ENCODE measurements at places on chromosomes 3 and 15.

- no peak for DNase-seq
Measured at GRCh38 chr3:189572249-189572648, 58.9 kb upstream of the TP63 start.

DNA sequence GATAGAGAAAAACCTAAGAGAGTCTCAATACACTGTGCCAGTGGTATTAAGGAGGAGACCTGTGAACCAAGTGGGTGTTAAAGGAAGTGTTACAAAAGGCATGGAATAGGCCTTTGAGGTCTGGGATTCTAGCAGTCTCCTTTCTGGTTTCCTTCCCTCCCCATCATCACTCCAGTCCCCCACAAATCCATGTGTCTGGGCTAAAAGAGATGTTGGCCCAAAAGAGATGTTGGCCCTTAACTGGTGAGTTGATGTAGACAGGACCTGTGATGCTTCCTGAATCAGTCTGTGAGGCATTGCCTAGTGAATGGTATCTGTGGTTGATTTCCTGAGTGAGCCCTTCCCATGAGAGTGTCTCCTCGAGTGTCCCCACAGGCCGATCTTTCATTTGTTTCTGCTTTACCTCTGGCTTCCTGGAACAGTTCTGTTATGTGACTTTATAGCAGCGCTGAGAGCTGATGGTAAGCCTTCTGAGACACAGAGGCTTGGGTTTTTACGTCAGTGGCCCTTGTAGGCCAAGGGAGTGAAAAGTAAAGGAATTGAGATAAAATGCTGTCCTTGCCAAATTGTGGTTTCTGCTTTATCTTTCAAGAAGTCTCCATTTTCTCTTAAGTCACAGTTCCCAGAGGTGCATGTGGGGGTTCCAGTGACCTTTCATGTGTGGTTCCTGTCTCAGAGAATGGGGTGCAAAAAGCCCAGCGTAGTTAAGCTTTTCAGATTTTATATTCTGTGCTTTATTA lies 87.8 kb downstream of the KLHL25 start:
- DNase-seq: no peak

DNA sequence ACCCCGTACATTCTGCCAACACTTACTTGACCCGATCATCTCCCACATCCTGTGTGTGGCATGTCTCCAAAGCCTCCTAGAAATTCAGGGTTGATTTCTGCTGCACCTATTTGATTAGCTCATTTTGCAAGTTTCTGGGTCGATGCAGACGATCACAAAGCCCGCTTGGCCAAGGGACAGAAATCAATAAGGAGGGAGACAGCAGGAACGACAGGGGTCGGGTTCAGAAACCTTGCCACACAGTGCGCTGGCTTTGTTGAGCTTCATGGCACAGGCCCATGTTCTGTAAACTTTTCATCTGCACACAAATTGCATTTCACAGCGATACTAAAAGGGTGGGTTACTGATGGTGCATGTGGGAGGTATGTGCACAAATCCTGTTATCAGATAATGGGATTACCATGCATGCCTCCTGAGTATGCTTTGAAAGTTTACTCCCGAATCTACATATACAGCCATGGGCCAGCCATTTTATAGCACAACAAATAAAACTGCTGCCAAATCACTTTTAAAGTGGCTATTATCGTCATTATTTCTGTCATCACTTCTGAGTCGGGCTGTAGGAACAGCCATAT lies 95.9 kb upstream of the ATP11B start:
- no peak for DNase-seq

GRCh38 chr3:160661660-160662059 lies 15.3 kb upstream of the ARL14 start:
- DNase-seq: no peak

DNA sequence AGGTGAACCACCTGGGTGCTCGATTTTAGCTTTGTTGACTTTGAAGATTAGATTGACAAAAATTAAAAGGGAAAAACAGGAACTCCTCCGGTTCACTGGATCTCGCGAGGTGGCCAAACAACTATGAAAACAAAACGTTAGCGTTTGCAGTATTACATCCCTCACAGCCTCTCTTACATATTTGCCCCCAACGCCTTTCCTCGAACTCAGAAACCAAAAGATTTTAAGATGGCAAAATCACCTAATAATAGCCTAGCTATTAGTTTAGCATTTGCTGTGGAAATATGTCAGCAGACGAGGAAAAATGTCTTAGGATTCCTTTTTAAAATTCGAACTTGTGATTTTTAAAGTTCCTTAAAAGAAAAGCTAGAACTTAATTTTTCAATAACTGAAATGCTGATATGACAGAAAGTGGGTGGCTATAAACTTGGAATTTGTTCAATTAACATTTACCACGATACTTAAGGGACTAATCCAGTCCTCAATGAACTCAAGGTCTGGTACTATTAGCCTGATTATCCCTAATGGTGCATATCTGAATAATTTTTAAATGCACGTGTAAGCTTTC lies 491 bp upstream of the SENP7 start:
- DNase-seq: no peak

DNA sequence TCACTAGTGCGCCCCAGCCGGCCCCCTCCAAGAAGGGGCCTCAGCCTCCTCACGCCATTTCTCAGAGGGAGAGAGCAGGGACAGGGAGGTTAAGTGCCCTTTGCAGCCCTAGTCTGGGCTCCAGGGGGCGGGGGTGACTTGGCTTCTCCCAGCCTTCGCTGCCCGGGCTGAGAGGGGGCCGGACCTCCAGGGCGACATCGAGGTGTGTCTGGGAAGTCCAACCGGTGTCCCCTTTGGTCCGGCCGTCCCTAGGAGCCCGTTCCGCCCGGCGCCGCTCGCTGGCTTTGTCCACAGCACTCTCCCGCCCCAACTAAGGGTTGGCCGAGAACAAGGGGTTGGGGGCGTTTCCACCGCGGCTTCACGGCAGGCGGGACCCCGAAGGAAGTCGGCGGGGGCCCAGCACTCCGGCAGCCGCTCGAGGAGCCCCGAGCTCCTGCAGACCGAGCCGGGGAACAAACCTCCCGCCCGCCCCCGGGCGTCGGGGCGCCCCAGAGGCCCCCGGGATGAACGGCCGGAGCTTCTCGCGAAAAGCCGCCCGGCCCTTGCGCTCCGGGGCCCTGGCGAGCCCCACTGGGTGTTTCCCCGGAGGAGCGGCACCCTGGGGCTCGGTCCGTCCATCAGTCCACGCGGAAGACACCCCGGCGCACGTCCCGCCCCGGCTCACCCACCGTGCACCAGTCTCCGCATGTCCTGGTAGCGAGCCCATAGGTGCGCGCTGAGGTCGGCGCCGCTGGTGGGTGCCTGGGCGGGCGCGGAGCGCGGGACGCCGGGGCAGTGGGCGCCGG lies 627 bp downstream of the NT5DC2 start:
- no peak for DNase-seq

DNA sequence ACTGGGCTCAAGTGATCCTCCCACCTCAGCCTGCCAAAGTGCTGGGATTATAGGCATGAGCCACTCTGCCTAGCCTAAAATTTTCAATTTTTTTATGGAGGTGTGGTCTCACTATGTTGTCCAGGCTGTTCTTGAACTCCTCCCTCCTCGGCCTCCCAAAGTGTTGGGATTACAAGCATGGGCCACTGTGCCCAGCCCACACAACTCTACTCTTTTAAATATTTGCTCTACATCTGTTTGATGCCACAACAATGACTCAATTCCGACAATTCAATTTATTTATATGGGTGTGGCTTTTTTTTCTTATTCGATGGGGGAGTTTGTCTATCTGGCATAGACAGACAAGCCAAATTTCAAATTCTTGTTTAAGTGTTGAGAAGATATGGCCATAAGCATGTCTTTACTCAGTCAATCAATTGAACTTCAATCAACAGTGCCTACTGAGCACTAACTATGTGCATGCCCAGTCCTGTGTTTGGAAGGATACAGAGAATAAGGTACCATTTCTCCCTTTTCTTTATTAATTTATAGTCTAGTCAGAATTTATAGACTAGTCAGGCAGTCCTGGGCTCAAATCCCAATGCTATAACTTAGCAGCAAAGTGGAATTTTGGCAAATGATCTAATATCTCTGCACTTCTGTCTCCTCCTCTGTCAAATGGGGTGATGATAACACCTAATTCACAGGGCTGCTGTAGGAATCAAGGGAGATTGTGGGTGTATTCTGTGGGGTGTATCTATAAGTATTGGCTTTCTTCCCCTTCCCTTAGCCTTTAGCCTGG lies 54.6 kb upstream of the PIAS1 start:
- no peak for DNase-seq

GRCh38 chr3:133958071-133958805 lies 62.6 kb upstream of the RAB6B start:
- no peak for DNase-seq

- no peak for DNase-seq
Measured at GRCh38 chr15:100614336-100614735, 11.9 kb downstream of the ASB7 start.

GRCh38 chr3:50320853-50321335 lies 1.7 kb downstream of the HYAL2 start:
- DNase-seq: peak; percentile 88

GRCh38 chr15:51856714-51857380 lies 27.4 kb downstream of the TMOD3 start:
- no peak for DNase-seq

DNA sequence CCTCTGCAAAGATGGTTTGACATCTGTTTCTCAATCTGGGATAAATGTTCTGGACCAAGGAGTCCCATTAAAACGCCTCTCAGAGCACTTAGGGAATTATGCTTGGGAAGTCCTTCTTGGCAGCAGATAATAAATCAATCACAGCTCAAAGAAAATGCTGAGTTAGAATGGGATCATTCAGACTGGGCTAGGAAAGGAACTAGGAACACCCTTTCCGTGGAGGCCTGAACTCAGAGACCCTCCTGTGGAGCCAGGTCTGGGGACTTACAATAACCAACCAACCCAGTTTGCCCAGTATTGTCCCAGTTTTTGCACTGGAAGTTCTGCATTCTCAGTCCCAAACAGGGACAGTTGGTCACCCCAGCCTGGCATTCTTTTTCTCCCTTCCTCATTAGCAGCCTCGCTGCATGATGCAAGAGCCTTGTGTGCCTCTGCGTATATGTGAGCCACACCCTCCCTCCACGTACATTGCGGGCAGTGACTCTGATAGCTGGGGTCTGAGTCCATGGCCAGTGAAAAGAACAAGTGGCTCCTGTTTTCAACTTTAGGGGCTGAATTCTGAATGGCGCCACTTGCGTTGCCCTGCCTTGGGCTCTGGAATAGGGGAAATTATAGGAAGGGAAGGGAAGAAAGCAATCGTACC lies 88.7 kb downstream of the SEMA5B start:
- no peak for DNase-seq

DNA sequence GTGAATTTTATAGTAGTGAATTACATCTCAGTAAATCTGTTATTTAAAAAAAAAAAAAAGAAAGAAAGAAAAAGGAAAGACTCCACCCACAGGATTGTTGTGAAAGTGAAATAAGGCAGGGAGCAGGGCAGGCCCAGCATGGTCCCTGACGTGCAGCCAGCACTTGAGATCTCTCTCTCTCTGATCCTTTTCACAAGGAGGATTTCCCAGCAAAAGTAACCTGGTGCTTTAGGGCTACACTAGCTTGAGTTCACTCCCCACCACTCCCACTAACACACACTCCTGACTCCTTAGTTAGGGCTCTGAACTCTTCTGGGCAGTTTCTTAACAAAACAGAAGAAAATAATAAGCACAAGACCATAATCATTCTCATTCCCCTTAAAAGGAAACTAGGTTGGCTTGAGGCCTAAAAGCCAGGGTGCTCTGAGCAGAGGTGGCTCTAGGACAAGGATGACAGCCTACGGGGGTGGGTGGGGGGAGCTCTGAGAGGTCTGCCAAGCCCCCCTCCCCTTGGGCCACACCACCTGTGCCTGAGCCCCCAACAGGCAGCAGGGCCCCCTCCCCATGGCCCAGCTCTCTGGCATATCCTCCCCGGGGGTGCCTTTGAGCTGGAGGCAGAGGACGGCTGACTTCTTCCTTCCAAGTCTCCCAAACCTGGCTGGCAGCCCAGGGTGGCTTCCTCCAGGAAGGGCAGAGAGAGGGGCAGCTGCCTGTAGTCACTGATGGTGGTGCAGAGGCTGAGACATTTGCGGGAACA lies 856 bp downstream of the TMEM40 start:
- no peak for DNase-seq

GRCh38 chr3:5520237-5520636 lies 332.7 kb downstream of the EDEM1 start:
- DNase-seq: no peak

GRCh38 chr3:13047296-13048165 lies 25.7 kb downstream of the IQSEC1 start:
- DNase-seq: no peak

DNA sequence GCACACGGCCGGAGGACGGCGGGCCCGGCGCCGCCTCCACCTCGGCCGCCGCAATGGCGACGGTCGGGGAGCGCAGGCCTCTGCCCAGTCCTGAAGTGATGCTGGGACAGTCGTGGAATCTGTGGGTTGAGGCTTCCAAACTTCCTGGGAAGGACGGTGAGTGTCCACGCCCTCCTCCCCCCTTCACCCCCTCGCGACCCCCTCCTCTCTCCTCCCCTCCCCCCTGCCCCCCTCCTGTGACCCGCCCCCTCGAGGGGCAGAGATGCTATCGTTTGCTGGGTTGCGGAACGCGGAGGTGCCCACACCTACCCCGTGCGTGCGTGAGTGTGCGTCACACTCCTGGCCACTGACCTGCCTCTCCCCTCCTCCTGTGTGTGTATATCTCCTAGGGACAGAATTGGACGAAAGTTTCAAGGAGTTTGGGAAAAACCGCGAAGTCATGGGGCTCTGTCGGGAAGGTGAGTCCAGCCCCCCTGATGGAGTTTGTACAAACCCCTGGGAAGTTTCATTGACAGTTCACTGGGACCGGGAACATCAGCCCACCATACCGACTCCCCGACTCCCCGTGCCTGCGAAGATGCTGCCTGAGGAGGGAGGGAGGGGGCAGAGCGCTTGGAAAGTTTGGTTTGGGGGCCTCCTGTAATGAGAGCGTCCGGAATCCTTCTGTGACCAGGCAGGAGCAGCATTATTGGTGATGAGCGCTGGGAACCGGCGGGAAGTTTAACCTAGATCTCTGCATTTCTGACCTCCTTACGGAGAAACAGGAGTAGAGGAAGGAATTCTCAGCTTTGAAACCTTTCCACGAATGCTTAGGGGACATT lies 795 bp upstream of the SCAANT1 start:
- DNase-seq: no peak

GRCh38 chr3:142028243-142028777 lies 121.0 kb downstream of the TFDP2 start:
- DNase-seq: no peak

DNA sequence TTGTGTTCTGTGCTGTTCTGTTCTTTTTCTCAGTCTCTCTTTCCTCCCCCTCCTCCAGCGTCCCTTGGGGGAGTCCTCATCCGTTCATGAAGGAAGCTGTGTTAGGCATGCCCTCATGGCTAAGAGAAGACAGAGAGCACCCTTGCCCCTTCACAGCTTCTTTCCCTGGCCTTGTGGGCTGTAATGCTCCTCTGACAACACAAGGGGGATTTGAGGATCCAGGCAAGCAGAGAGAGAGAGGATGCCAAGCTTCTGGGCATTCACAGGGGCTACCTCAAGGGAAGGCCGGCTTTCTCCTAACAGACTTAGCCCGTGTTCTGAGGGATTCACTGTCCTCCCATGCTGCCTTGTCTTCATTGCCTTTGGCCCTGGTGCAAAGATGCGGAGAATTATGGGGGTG lies 389.5 kb downstream of the LRTM1 start:
- DNase-seq: no peak

GRCh38 chr3:33420966-33421365 lies 19.2 kb downstream of the UBP1 start:
- no peak for DNase-seq

GRCh38 chr3:46193436-46193835 lies 14.7 kb downstream of the CCR1 start:
- no peak for DNase-seq

- no peak for DNase-seq
Measured at GRCh38 chr15:72464251-72464650, 9.9 kb upstream of the ARIH1 start.
